Skeletal muscle tissue (tissue), 5 donors: ENCODE measurements at places on chromosomes 4 and X. TPM values are rescaled to one million over a fixed set of nuclear protein-coding genes. Genes with fewer than 3 reads are reported as not detected.

Gene SPANXN3
- total RNA-seq = not detected

Gene S100G
- not detected for total RNA-seq

Gene SPANXC
- not detected for total RNA-seq

Gene BBS12
- total RNA-seq = 4.2 TPM

Gene MAGEA1
- total RNA-seq = not detected

Gene PABPC5
- total RNA-seq = 6.3 TPM

Gene XPNPEP2
- 3.7 TPM for total RNA-seq

Gene UNC5C
- 1.0 TPM for total RNA-seq

Gene TMPRSS11F
- total RNA-seq = not detected

Gene ZNF711
- 15.7 TPM for total RNA-seq

Gene LDOC1
- total RNA-seq = 3.7 TPM

Gene GSX2
- total RNA-seq = not detected

Gene HAND2
- total RNA-seq = 1.0 TPM

Gene COL4A5
- 17.2 TPM for total RNA-seq

Gene CDKL5
- 4.2 TPM for total RNA-seq

Gene SMC1A
- total RNA-seq = 9.9 TPM

Gene NEIL3
- 5.7 TPM for total RNA-seq

Gene GLRA2
- 1.0 TPM for total RNA-seq

Gene FAM149A
- 6.8 TPM for total RNA-seq

Gene CCSER1
- 1.0 TPM for total RNA-seq

Gene CSTF2
- 7.3 TPM for total RNA-seq

Gene USP38
- 12.5 TPM for total RNA-seq

Gene PAGE2B
- total RNA-seq = not detected

Gene GPC4
- total RNA-seq = 49.1 TPM

Gene TLR7
- total RNA-seq = 2.1 TPM

Gene PRRG3
- total RNA-seq = 9.4 TPM

Gene AWAT2
- total RNA-seq = not detected

Gene KCNIP4
- total RNA-seq = 0.52 TPM

Gene MAGEB17
- total RNA-seq = not detected

Gene SLC6A14
- total RNA-seq = not detected

Gene CCNA2
- 8.9 TPM for total RNA-seq

Gene TMEM150C
- total RNA-seq = 4.2 TPM

Gene CEP44
- total RNA-seq = 17.7 TPM

Gene MMRN1
- total RNA-seq = 9.4 TPM

Gene SRPX2
- 13.0 TPM for total RNA-seq

Gene STX18
- 15.1 TPM for total RNA-seq

Gene MAGEE1
- 1.6 TPM for total RNA-seq

Gene NLGN4X
- 1.6 TPM for total RNA-seq

Gene TCEANC
- total RNA-seq = 14.1 TPM

Gene SPINK2
- total RNA-seq = not detected

Gene FGF16
- 3.1 TPM for total RNA-seq

Gene SMPX
- total RNA-seq = 223 TPM

Gene CXCR3
- total RNA-seq = not detected
